ENCODE measurements at places on chromosomes 7 and 10.

- no peak for DNase-seq
These were observed 32.5 kb upstream of the TRUB1 start for GRCh38 chr10:114905450-114905849.

GRCh38 chr10:129021594-129022304 lies 445.3 kb upstream of the MGMT start:
- DNase-seq, result peak; percentile 18

DNA sequence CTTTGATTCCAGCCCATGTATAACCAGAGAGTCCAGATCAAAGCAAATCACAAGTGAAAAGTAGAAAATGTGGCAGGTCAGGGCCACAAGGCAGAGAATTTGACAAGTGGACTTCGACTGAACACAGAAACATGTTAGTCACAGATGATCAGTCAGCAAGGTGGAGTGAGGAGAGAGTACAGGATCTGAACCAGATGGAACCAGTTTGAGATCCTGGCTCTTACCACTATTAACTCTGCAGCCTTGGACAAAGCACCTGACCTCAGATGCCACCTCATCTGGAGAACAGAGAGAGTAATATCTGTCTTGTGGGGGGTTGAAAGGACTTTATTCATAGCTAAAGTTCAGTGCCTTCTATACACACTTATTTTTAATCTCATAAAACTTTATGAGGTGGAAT lies 4.4 kb downstream of the MRLN start:
- DNase-seq, result no peak

DNA sequence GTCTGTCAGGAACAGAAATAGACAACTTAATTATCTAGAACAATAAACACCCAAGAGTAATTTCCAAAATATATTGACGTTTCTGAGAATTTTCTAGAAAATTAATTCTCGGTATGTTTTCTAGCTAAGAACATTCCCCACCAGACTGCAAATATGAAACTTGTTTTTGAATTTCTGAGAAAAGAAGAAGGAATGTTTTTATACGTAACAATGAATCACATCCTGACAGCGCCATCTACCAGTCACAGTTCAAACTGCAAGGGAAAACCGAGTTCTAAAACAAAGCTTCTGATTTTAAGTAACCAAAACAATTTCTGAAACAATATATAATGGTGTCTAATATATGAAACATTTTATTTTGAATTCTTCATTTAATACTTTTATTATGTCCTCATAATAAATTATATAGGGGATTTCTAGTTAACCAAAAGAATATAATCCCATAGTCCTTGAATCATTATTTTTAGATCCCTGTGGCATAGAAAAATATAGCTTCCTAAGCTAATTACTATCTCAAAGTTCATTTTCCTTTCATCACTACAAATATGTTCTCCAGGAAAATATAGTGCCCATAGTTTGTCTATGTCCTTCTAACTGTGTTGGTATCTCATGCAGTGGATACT lies 34.5 kb upstream of the MEOX2 start:
- peak; percentile 20 for DNase-seq

- no peak for DNase-seq
These were observed 9.4 kb upstream of the ZNF467 start for GRCh38 chr7:149782682-149783345.

DNA sequence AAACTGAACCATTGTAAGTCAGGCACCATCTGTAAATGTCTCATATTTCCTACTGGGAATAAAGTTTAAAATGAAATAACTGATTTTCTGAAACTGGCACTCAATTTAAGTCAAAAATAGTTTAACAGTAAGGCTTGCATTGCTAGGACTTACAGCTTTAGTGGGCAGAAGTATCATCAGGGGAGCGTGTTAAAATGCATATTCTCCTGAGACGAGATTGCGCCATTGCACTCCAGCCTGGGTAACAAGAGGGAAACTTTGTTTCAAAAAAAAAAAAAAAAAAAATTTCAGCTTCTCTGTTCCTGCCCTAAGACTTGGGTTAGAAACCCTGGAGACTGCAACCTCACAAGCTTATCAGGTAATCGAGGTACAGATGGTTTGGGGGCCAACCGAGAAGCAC lies 65.4 kb downstream of the UBE3C start:
- DNase-seq, result no peak

- DNase-seq, result peak; percentile 17
These were observed 876 bp downstream of the DNAH11 start for GRCh38 chr7:21543528-21544302.

GRCh38 chr7:123431075-123431614 lies 103.2 kb downstream of the IQUB start:
- DNase-seq, result no peak

GRCh38 chr10:1523221-1523620 lies 214.1 kb downstream of the ADARB2 start:
- DNase-seq, result no peak

DNA sequence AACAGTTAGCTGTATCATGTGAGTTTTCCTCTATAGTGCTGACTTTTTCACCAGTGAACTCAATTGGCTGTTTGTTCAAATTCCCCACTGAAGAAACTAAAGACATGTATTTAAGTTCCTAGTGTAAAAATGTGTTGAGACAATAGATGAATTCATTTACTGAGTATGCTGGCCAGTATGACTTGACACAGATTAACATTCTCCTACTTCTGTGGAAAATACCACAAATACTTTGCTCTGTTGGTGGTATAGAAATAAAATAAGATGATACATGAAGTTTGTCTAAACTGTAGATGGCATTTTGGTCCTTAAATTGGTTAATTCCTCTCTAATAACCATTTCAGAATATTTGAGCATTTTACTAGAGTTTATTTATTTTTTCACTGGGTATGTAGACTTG lies 227.7 kb upstream of the TEX47 start:
- DNase-seq, result no peak

DNA sequence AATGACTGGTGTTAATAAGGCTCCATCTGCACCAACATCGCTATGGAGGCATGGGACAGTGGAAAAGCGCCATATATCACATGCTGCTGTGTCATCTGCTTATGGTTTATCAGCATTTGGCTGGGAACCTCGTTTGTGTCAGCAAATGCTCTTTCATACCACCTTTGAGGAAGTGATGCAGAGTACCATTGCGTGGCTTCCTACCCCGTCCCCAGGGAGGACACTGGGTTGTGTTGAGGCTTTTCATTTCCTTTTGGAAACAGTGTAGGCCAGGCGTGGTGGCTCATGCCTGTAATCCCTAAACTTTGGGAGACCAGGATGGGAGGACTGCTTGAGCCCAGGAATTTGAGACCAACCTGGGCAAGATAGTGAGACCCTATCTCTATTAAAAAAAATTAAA lies 6.8 kb downstream of the TACR2 start:
- DNase-seq, result no peak

DNA sequence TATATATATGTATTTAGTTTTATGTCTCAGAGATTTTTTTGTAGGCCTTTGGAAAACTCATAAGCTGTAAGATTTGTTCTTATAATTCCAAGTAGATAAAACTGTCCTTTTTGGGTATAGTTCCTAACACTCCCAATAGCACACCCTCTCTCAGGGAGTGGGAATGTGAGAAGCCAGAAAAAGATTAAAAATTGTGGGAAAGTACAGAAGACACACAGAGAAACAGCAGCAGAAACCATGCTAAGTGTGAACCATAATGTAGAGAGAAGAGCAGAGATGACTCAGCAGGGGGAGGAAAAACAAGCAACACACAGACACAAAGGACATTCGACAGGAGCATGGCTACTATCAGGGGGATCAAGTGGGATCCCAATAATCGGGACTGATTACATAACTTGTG lies 401.6 kb downstream of the MAGI2 start:
- no peak for DNase-seq

GRCh38 chr10:61733358-61733940 lies 70.7 kb downstream of the CABCOCO1 start:
- peak; percentile 24 for DNase-seq

DNA sequence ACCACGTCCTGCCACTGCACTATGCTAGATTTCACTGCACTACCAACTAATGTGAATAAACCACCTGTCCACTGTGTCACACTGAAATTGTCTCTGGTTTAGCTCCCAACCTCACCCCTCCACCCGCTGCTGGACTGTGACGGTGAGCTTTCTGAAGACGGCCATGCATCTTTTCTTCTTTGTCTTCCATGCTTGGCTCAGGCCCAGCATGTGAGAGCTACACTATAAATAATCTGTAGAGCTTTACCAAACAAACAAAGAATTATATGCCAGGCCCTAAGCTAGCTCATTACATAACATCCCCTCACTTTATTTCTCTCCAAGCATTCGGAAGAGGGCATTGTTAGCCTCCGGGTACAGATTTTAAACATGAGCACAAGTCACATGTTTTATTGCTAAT lies 633.2 kb downstream of the TNS3 start:
- DNase-seq, result no peak

GRCh38 chr10:122279725-122280141 lies 8.6 kb downstream of the BTBD16 start:
- peak; percentile 55 for DNase-seq

GRCh38 chr7:64619705-64620104 lies 46.2 kb upstream of the ZNF107 start:
- no peak for DNase-seq

DNA sequence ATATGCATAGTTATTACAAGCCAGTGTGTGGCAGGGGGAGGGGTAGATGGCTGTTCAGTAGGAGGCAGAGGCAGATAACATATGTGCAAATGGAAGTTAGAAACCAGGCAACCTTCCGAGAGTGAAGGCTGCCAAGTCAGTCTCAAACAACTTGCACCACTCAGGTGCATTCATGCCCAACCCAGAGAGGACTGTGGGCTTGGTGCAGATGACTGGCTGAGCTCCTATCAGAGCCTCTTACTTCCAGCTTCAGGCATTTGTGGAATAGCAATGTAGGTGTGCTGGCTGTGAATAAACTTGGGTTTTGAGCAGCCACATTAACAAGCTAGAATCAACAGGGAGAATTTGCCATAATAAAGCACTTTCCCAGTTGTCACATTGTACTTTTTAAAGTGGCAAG lies 789.8 kb downstream of the PHTF2 start:
- no peak for DNase-seq

- DNase-seq, result no peak
These were observed 132.9 kb upstream of the WNT16 start for GRCh38 chr7:121195874-121196273.

DNA sequence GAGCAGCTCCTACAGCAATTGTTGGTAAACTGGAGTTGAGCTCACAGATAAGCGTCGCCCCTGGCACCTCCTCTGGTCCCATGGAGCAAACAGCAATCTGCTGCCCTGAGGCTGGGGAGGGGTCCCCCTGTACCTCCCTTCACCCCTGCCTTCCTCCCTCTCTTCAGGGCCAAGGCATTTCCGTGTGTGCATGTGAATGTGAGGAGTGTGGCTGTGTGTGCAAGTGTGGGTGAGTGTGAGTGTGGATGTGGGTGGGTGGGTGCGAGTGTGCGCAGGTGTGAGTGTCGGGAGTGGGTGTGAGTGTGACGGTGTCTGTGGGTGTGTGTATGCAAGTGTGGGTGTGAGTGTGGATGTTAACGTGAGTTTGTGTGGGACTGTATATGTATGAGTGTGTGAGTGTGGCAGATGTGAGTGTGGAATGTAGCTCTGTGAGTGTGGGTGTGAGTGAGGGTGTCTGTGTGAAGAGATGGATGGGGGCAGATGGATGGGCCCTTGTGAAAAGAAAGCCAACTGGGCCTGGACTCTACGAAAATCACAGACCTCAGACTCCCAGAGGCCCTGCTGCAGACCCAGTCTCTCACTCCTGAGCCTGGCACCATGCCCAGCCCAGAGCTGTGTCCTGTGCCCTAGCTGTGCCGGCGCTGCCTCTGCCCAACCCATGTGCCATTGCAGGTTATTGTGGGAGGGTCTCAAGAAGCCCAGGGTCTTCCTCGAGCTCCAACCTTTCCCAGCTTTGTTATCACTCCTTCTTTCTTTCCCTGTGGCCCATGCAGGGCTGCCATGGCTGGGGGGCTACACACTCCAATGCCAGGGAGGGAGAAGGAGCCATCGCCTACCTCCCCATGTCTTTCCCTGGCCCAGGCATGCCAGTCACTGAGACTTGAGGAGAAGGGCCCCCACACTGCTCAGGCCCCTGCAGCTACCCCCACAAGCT lies 73.9 kb downstream of the GRID1 start:
- DNase-seq, result no peak

GRCh38 chr7:19552576-19552975 lies 156.3 kb downstream of the POLR1F start:
- no peak for DNase-seq

DNA sequence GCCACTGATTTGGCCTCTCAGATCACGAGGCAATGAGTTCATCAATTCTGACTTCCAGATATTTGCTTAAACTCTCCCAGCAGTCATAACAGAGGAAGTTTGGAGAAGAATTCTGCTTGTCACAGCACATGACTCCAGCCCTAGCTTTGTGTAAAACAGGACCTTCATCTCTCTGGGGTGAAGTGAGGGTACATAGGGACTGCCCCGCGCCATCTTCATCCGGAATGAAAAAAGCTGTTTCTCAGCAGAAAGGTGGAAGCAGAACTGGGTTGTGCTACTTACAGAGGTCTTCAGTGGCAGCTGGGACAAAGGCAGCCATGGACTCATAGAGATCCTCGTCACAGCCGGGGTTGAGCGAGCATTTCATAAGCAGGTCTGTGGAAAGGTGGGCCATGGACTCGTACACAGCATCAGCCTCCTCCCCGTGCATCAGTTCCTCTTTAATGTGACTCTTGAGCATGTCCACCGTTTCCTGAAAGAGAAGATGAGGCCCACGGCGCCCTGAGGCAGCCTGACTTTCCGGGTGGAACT lies 58.4 kb upstream of the TM9SF3 start:
- DNase-seq, result no peak

GRCh38 chr7:129496653-129497052 lies 5.7 kb upstream of the SMKR1 start:
- no peak for DNase-seq

DNA sequence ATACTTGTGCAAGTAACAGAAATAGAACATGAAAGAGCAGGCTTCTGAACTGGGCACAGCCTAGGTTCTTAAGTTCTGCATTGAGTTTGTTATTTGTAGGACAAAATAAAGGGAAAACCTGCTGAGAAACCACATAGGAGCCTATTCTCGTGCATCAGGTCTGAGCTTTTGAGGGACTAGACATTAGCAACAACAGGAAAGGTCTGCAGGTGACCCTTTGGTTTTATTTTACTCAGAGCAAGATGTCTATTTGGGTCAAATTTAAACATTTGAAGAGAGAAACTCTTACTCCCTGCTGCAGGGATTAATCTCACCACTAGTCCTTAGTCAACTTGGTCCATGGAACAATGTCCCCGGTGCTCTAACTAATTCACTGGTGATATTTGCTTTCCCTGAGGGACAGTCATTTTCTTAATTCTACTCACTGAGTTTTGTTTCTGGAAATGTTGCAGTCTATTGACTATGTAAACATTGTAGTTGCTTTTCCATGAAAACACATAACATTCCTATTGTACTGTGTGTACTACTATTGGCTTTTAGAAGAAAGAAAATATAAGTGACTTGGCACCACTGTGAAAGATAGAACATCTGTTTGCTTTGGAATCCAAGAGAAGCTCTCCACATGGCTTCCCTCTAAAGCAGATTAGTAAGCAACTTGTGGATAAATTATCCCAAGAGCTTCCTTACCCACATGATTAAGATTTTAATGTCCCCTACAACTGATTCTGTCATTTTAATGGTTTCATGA lies 108.2 kb downstream of the CHRM2 start:
- no peak for DNase-seq

GRCh38 chr10:7525314-7526016 lies 114.6 kb upstream of the SFMBT2 start:
- peak; percentile 64 for DNase-seq

- no peak for DNase-seq
These were observed 87.4 kb downstream of the CCNY start for GRCh38 chr10:35423505-35424306.

GRCh38 chr10:59279476-59279875 lies 82.9 kb downstream of the FAM13C start:
- DNase-seq, result no peak

- DNase-seq, result no peak
These were observed 18.1 kb upstream of the KNDC1 start for GRCh38 chr10:133141958-133142340.
